ENCODE measurements at places on chromosomes 1 and 21.
A peak's percentile ranks its signal among the peaks of the same experiment; 100 is the strongest.

- no peak for DNase-seq
These were observed 135.0 kb downstream of the KCNJ6 start for GRCh38 chr21:37780991-37781983.

DNA sequence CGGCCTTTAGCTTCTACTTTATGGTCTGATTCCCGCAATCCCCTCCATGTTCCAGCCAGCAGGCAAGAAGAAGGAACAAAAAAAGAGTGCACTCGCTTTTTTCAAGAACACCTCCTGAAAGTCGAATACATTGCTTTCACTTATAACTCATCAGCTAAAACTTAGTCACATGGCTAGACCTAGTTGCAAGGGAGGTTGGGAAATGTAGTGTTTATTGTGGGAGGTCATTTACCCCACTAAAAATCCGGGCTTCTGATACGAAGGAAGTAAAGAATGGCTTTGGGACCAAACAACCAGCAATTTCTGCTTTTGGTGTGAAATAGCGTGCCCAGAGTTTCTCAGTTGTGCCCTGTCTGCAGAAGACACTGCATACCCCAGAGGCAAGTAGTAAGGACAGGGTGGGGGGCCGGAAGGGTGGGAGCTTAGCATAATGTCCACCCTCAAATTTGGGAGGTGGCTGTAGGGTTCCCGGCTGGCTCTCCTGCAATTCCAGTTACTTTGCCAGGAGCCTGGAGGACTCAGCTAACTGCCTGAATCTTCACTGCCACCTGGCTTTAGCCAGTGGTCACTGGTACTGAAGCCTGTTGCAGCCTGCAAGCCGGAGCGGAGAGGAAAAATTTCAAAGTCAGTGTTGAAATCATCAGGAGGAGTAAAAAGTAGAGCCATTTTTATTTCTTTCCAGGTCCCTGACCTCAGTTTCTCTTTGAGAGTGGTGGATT lies 57.7 kb upstream of the F3 start:
- no peak for DNase-seq

DNA sequence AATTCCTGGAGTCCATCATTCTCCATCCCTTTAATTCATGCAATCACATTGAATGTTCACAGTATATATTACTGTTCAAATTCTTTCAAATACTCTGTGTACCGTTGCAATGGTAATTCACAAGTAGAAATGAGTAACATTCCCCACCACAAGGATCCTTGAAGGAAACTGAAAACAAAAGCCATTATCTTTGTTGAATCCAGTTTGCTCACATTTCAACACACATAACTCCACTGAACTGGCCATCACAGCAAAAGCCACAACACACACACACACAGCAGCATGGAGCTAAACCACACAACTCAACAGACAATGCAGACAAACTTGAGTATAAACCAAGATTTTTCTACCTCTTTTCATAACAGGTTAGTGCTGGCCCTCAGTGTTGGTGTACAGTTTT lies 188.3 kb upstream of the GREM2 start:
- DNase-seq = no peak

DNA sequence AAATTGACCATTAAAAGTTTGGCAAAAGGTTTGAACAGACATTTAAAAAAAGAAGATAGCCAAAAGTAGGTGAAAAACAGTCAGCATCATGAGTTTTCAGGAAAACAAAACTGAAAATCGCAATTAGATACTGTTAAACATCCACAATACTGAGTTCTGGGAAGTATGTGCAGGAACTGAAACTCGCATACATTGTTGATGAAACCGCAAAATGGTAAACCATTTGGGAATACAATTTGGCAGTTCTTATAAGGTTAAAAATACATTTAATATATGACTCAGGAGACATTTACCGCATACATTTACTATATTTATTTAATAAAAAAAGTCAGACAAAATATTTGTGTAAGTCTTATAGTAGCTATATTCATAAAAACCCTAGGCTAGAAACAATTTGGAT lies 393.2 kb downstream of the COL11A1 start:
- DNase-seq = no peak

DNA sequence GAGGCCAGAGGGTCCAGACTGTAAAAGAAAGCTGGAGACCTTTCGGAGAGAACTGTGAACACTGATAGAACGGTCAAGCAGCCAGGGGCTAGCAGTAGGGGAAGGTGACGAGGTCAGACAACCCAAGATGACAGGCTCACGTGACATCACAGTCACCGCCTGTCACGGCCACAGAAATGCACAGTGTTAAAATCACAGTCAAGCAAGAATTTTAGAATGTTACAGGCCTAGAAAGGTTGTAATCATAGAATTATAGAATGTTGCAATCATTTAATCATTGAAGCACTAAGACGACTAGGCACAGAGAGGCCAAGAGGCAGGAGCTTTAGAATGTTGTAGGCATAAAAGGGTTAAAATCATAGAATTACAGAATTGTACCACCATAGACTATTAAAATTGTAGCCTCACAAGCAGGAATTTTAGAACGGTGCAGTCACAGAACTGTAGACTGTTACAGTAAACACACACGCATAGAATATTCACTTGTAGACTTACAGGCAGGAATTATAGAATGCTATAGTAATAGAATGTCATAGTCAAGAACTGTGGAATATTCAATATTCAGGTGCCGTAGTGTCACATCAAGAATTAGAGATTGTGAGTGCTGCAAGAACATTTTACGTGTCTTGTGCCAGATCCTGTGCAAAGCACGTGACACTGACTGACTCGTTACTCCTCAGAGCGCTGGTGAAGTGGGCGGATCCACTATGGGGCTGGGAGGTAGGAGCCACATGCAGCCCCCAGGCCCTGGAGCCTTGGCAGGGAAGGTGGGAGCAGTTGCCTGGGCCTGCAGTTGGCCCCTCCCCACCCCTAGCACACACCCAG lies 118.1 kb downstream of the EPHB2 start:
- DNase-seq = no peak

DNA sequence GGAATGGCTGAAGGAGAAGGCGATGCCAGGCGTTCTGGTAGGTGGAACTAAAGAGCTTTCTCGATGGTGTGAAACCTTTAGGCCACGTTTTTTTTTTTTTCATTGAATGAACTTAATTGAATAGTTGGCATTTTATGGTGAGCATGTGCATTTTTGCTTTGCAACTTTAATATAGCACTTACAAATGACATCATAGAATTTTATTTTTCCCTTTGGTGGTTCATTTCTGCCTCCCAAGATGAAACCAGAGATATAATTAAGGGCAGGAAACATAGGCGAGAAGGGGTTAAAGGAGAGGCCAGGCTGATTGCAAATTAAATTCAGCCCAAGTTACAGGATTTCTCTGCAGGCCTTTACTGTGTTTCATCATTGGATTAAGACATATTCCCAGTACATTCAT lies 85.5 kb upstream of the L1TD1 start:
- DNase-seq = no peak

- no peak for DNase-seq
These were observed 2.0 kb downstream of the PI4KB start for GRCh38 chr1:151325231-151325630.

DNA sequence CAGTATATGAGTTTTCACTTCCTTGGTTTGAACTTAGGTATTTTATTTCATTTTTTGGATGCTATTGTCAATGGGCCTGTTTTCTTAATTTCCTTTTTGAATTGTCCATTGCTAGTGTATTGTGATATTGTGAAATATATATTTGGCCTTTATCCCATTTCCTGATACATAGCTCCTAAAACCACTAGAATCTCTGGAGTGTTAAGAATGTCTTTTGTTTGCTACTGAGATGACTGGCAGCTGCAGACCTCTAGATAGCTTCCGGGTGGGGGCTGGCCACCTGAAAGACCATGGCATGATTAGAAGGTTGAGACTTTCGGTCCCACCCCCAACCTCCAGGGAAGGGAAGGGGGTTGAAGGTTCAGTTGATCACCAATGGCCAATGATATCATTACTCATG lies 245.4 kb downstream of the KCNJ6 start:
- DNase-seq = no peak

GRCh38 chr1:30904962-30905335 lies 3.6 kb downstream of the SDC3 start:
- no peak for DNase-seq

DNA sequence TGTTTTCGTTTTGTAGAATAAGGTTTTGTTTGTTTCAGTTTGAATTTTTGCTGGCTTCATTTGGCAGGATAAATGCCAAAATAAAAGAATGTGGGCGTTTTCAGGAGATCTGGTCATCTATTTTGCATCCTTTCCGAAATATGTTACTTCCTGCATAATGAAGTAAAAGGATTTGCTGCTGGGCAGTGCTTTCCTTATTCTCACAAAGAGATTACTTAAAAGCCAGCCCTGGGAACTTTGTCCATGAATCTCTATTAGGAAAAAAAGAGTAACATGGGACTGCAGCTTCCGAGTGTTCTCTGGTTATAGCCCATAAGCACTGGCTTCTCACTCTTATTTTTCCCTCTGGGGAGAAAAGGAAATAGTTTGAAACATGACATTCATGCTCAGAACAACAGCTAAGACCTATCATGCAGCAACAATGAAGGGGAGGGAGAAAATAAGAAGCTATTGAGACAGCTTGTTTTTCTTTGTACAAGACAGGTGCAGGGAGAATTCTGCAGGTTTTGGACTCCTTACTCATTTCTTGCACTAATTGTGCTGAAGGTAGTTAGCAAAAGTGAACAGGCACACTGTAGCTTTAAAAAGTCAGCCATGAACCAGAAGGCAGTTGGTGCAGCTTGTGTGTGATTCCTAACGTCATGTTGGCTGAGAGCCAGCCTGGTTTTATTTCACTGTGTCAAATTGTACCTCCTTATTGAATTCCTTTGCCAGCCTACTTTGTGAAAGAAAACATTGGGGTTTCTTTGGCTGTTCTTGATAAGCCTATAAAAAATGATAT lies at the start of gene SAMD13:
TSS of gene SAMD13 (plus strand) at position 705 of the 781 bp plus-strand sequence. CDS start 1,527 bp downstream, outside the sequence.
- DNase-seq = peak; percentile 73

- DNase-seq = no peak
These were observed 234.8 kb downstream of the GPR52 start for GRCh38 chr1:174682419-174683008.

GRCh38 chr1:156693848-156694689 lies 11.3 kb downstream of the CRABP2 start:
- no peak for DNase-seq

- DNase-seq = no peak
These were observed 29.3 kb downstream of the SLX9 start for GRCh38 chr21:44969066-44969670.

GRCh38 chr21:15517394-15517793 lies 212.4 kb upstream of the USP25 start:
- no peak for DNase-seq

DNA sequence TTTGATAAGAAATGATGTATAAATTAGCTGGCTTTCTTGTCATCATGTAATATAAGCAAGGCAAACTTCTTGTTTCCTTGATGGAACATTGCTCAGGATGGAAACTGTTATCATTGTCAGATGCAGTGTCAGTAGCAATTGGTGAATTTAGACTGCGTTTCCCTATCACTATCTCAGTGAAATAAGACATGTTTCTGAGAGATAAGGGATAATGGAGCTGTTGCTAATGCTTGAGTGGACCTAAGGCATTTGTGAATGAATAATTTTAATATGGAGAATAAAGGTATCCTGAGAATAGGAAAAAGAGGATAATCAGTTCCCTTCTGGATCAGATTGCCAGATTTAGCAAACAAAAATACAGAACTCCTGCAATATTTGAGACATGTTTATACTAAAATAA lies 160.9 kb downstream of the HLX start:
- DNase-seq = no peak

- peak; percentile 29 for DNase-seq
These were observed 4.1 kb upstream of the KCNAB2 start for GRCh38 chr1:6041432-6042062.

DNA sequence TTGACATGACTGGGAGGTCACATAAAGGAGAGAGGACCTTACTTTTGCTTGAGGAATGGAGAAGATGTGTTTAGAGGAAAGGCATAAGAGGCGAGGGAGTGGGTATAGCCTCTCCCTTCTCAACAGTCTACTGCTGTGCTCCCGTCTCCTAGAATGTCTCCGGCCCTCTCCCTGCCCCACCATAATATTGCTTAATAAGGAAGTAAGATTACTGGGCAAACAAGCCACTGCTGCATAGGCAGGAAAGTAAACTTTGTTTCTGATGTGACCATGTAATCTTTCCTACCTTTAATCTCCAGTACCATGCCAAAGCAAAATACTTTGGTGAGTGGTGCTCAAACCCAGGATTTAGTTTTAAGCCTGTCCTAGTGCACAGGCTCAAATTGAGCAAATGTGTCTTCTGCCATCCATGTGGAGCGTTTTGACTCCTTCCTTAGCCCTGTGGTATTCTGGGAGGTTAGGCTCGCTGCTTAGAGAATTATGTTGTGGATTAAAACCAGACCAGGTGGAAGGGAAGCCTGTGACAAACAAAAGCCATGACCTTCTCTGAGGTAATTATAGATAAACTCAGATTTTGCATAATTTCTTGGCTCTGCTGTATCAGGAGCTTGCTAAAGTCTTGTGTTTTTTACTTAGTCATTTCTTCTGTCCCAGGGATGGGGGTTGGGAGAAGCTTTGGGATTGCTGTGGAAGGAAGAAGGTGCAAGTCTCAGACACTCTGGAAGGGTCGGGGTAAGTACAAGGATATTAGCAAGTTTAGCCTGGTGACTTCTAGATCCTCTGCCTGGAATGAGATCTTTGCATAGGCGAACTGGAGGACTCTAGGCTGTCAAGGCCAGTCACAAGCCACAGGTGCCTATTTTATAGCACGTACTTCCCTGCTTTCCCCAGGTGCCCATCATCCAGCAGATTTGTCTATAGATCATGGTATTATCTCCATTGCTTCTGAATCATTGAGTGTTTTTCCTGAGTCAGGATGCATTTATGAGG lies 34.5 kb upstream of the DIPK1A start:
- DNase-seq = no peak

- DNase-seq = no peak
These were observed 3.7 kb downstream of the TARBP1 start for GRCh38 chr1:234475167-234475793.

GRCh38 chr1:53288790-53289429 lies 39.0 kb downstream of the LRP8 start:
- DNase-seq = no peak

DNA sequence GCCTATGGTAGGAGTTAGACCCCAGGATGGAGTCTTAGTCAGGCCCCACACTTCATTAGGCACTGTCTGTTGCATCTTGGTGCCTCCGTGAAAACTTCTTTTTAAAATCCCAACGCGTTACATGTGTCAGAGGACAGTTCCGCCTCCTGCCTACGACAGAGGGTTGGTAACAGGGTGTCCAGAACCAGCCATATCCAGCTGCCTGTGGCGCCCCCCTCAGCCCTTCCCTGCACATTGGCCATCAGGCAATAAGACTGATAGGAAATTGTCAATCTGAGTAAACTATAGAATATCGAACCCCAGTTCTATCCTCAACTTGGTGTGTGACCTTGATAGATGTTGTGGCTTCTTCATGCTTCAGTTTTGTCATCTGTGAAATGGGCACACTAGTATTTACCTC lies 108.6 kb upstream of the CSF3R start:
- no peak for DNase-seq
